Stimulated activated CD8-positive, alpha-beta memory T cell treated with anti-CD3 and anti-CD28 coated beads, Interleukin-4, amount 100 ng/mL, for 4 hours (primary cell): ENCODE measurements at places on chromosomes 3 and 15.

DNA sequence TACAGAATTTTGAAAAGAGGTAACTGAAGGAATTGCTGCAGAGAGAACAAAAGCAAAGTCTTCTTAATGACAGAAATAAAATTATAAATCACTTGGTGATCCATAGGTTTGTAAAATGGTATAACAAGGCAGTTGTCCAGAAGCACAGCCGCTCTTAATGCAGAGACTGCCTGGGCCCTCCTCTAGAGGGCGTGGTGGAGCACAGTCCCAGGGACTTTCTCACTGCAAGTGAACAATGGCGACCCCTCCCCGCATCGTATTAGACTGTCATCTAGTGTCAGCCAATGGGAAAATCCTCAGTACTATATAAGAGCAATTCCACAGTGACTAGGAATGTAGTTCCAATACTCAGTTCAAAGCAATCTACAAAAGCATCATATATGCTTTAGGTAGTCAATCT lies 26.4 kb upstream of the ZBED2 start:
- DNase-seq, result no peak

DNA sequence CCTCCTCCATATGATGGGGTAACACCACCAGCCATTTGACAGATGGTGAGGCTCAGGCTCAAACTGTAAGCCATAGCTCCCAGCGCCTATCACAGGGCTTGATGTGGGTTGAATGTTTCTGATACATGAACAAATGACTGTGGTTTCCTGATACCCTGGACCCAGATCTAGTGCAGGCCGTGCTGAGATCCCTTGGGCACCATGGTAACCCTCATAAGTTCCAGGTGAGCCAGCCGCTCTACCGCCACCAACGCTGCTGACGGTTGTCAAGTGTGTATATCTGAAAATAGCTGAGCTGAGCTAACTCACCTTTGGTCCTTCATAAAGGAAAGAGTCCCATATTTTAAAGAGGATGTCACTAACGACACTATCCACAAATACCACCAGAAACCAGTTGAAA lies 74.5 kb downstream of the TBC1D2B start:
- no peak for DNase-seq

GRCh38 chr3:50321336-50322114 lies 1.0 kb downstream of the HYAL2 start:
- peak; percentile 59 for DNase-seq

GRCh38 chr3:468172-468571 lies 271.6 kb downstream of the CHL1 start:
- DNase-seq, result no peak

GRCh38 chr3:159923336-159923735 lies 65.3 kb upstream of the IL12A start:
- DNase-seq, result no peak
